ENCODE measurements at places on chromosomes 16 and 17.

DNA sequence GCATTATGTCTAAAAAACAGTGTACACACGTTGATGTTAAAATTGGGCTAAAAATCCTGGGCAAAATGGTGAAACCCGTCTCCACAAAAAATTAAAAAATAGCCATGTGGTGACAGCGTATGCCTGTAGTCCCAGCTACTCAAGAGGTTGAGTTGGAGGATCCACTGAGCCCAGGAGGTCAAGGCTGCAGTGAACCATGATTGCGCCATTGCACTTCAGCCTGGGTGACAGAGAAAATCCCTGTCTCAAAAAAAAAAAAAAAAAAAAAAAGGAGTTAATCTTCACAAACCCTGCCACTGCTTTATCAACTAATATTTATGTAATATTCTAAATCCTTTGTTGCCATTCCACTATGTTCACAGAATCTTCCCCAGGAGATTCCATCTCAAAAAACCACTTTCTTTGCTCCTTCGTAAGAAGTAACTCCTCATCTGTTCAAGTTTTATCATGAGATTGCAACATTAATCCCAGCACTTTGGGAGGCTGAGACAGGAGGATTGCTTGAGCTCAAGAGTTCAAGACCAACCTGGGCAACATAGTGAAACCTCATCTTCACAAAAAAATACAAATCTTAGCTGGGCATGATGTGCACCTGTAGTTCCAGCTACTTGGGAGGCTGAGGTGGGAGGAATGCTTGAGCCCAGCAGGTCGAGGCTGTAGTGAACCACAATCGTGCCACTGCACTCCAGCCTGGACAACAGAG lies 1.9 kb upstream of the C16orf87 start:
- no peak for DNase-seq

GRCh38 chr16:49837688-49838410 lies 18.1 kb downstream of the ZNF423 start:
- DNase-seq: no peak

- DNase-seq: no peak
Measured at GRCh38 chr17:45405250-45406086, 27.2 kb downstream of the ARHGAP27 start.

GRCh38 chr17:81837641-81838040 lies 2.8 kb upstream of the PPP1R27 start:
- no peak for DNase-seq

DNA sequence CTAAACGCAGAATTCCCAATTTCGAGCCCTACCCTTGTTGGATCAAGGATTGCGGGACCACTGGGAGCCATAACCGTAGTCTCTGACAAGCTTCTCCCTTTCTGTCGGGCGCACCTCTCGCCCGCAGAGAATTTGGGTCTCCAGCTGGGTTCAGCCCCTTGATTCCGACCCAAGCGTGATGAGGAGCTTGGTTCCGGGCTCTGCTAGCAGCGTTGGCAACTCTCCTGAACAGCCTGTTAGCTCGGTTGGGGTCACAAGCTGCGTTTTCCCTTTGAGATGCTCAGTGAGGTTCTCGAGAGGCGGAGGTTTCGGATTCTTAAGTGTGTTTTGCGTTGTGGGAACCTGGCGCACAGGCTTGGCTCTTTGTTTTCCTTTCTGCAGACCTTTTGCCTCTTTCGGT lies 655 bp downstream of the ATXN1L start:
- DNase-seq: no peak

DNA sequence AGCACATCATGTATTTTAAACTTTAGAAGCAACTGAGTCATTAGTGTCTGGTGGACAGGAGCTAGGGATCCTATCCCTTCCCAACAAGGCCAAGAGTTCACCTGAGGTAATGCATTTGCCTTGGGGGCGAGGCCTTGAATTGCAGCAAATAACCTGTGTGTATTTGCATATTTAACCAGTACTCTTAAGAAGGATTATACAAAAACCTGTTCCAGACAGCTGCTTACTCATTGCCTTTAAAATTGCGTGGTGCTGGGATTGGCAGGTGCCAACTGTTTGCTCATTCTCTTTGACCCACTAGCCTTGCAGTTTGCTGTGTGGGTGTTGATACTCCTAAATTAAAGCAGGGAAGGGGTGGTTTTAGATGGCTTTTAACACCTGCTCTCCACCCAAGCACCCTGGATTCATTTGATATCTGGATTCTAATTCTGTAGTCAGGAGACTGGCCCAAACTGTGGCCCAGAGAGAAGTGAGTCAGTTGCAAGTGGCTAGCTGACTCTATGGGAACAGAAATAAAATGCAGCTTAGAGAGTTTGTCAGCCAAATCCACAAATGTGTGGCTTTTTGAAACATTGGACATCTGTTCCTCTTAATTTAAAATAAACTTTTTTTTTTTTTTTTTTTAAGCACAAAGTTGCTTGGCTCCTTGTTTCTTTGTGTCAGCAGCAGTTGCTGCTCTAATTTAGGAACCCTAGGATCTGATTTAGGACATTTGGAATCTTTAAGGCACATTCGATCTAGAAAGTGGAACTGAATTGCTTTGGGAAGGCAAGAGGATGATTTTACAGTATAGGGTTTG lies 46.9 kb downstream of the TUBD1 start:
- DNase-seq: no peak

DNA sequence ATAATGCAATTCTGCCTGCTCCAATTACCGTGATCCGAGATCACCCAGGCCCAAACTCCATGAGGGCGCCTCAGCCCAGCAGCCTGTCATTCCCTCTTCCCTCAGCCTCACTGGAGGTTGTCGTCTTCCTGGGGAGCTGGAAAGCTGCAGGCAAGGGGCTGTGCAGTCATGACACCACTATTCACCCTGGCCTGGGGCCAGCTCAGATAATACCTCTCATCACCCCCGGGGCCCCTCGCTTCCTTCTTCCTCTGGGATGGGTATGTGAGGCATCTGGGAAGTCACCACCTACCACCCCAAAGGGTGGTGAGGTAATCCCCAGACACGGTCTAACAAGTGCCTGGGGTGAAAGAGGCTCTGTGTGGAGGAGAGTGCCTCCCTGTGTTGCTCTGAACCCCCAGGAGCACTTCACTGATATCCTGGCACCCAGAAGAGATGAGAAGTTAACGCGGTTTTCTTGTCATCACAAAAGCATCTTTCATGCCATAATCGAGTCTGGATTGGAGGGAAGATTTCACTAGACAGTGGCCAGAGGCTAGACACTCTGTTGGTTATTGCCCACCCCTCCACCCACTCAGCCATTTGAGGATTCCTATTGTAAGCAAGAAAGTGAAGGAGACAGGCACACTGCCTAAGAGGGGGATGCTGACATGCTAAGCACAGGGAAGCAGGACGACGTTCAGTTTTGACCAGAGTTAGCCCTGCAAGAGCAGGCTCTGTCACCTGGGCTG lies 18.4 kb downstream of the CFAP20 start:
- no peak for DNase-seq

DNA sequence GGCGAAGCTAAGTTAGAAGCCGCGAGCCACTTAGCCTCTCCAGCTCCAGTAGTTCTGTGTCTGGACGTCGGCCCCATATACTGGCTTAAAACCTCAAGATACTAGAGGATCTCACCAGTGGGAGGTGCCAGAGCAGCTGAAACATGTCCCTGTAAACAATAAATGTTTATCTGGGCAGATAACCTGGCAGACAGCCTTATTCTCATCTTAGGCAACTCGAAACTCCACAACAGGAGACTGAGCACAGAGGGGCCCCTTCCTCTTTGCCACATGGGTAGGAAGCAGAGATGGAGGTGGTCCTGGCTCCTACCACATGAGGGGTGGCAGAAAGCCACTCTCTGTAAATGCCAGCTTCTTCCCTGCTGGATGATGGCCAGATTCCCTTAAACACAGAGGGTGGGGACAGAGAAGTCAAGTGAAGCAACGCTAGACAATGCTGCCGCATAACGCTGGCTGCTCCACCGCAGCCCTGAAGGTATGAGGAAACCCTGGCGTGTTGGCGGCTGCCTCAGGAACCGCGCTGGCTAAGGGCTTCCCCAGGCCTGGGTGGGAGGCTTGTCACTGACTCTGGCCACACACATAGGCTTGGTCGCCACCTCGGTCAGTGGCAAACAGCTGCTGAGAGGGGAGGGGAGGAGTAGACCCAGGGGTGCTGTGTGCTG lies 67.9 kb downstream of the HIC1 start:
- DNase-seq: no peak

- DNase-seq: no peak
Measured at GRCh38 chr17:51398687-51399086, 138.3 kb downstream of the UTP18 start.

- DNase-seq: peak; percentile 1
Measured at GRCh38 chr16:23434380-23434779, 18.6 kb downstream of the COG7 start.

All from NCI-H187 (cell line).